ENCODE measurements at places on chromosomes 3 and 15. TPM values are rescaled to one million over a fixed set of nuclear protein-coding genes. Genes with fewer than 3 reads are reported as not detected.

Gene KLHL40
- total RNA-seq, result not detected

GRCh38 chr15:58081456-58081855 lies 15.9 kb upstream of the ALDH1A2 start:
- no peak for DNase-seq
- no peaks in the 10 kb centered on the region for H3K4me1 ChIP-seq
- no peak overlapping the region for H3K4me3 ChIP-seq
- H3K36me3 ChIP-seq, result no peaks in the 10 kb centered on the region

GRCh38 chr3:132840201-132840700 lies 118.0 kb upstream of the NPHP3 start:
- H3K4me1 ChIP-seq, result no peaks in the 10 kb centered on the region
- no peaks in the 10 kb centered on the region for H3K36me3 ChIP-seq
- H3K4me3 ChIP-seq, result no peak overlapping the region
- H3K27me3 ChIP-seq, result no peaks in the 10 kb centered on the region
- DNase-seq, result no peak
- no peak overlapping the region for H3K27ac ChIP-seq

GRCh38 chr3:24149032-24149431 lies 203.9 kb downstream of the NR1D2 start:
- H3K36me3 ChIP-seq, result no peaks in the 10 kb centered on the region
- H3K27me3 ChIP-seq, result no peaks in the 10 kb centered on the region

Gene ESYT3
- total RNA-seq, result not detected

- H3K27me3 ChIP-seq, result no peaks in the 10 kb centered on the region
- H3K27ac ChIP-seq, result no peak overlapping the region
These were observed 40.6 kb downstream of the ITPR1 start for GRCh38 chr3:4533489-4534443.

DNA sequence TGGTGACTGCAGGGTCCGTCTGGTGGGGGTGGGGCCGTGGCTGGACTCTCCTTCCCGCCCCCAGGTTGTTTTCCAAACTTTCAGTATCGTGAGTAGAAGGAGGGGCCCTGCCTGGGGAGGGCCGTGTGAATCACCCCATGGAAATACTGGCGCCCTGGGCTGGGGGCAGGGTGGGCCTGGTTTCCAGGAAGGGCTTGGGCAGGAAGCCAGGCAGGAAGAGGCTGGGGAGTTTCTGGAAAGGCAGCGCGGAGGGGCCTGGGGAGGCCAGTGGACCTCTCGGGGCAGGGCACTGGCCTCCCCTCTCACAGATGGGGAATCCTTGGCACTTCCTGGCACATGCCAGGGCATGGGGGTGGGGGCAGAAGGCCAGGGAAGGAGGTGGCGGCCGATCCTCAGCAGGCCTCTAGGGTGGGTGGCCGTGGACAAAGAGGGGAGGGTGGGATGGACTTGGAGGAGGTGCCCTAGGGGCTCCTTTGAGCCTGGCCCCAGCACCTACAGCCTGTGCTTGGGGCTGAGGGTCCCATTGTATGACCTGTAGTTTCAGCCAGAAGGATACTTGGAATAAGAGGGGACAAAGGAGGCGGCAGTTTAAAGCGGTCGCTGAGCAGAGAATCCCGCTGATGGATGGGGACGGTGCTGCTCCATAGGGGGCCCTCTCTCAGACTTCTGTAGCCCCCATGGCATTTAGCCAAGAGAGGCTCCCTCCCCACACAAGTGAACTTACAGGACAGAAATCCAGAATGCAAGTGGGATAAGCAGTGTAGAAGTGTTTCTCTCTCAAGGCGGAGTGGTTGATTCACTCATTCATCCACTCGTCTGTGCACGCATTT lies 56.5 kb upstream of the GATA2 start:
- peaks cover 3% of the 10 kb centered on the region for H3K27me3 ChIP-seq
- DNase-seq, result no peak
- no peak overlapping the region for H3K27ac ChIP-seq
- no peaks in the 10 kb centered on the region for H3K4me1 ChIP-seq
- H3K36me3 ChIP-seq, result no peaks in the 10 kb centered on the region

- H3K4me3 ChIP-seq, result no peak overlapping the region
- H3K36me3 ChIP-seq, result no peaks in the 10 kb centered on the region
- H3K27ac ChIP-seq, result no peak overlapping the region
- no peaks in the 10 kb centered on the region for H3K27me3 ChIP-seq
These were observed 121.6 kb downstream of the ADAMTS17 start for GRCh38 chr15:100220058-100220768.

Gene CYP8B1
- not detected for total RNA-seq

- H3K4me1 ChIP-seq, result peaks cover 13% of the 10 kb centered on the region
- H3K4me3 ChIP-seq, result peak overlapping the region; percentile 84
- H3K27ac ChIP-seq, result peak overlapping the region; percentile 85
- no peaks in the 10 kb centered on the region for H3K27me3 ChIP-seq
These were observed 770 bp downstream of the TBC1D5 start for GRCh38 chr3:17741621-17742101.

GRCh38 chr15:73308305-73308704 lies 60.5 kb downstream of the HCN4 start:
- DNase-seq, result no peak
- H3K27me3 ChIP-seq, result no peaks in the 10 kb centered on the region
- H3K36me3 ChIP-seq, result no peaks in the 10 kb centered on the region

DNA sequence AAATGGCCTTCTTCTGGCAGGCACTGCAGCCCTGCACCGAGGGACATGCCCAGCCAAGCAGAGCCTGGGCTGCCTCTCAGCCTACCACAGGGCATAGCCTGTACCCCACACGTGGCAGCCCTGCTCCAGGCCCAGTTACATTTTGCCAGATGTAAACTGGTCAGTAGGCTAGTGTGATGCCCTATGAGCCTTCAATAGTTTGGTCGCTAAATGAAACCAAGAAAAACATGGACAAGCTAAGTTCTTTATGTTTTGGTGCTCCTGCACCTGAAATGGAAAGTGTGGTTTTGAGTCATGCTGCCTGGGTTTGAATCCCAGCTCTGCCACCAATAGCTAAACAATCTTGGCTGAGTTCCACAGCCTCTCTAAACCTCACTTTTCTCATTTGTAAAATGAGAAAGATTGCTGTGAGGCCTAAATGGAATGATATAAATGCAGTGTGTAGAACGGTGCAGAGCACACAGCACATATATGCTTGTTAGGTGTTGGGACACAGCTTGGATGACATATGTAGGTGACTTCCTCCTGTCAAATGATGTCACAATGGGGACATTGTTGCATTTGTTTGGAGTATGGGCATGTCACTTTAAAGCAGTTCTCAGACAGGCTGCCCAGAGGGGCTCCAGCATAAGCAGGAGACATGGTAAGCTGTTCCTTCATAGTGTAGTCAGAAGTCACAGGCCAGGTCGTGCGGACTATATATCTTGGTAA lies 57.4 kb downstream of the ZBTB38 start:
- H3K4me3 ChIP-seq, result no peak overlapping the region
- no peak overlapping the region for H3K27ac ChIP-seq
- H3K36me3 ChIP-seq, result peaks cover 15% of the 10 kb centered on the region
- no peak for DNase-seq

GRCh38 chr3:160948273-160948672 lies 156.9 kb downstream of the B3GALNT1 start:
- no peak overlapping the region for H3K4me3 ChIP-seq
- H3K4me1 ChIP-seq, result peaks cover 9% of the 10 kb centered on the region
- no peak for DNase-seq
- H3K27ac ChIP-seq, result no peak overlapping the region
- no peaks in the 10 kb centered on the region for H3K27me3 ChIP-seq

GRCh38 chr3:190526787-190527762 lies 13.2 kb downstream of the IL1RAP start:
- H3K36me3 ChIP-seq, result peaks cover 3% of the 10 kb centered on the region
- no peaks in the 10 kb centered on the region for H3K27me3 ChIP-seq
- no peak overlapping the region for H3K27ac ChIP-seq
- no peaks in the 10 kb centered on the region for H3K4me1 ChIP-seq
- no peak overlapping the region for H3K4me3 ChIP-seq
- DNase-seq, result no peak

- H3K27ac ChIP-seq, result peak overlapping the region; percentile 44
- H3K36me3 ChIP-seq, result no peaks in the 10 kb centered on the region
- H3K4me3 ChIP-seq, result no peak overlapping the region
- peaks cover 57% of the 10 kb centered on the region for H3K4me1 ChIP-seq
These were observed 2.0 kb upstream of the PFKFB4 start for GRCh38 chr3:48558493-48559134.

Gene GASK1A
- 0.12 TPM for total RNA-seq

- no peaks in the 10 kb centered on the region for H3K4me1 ChIP-seq
- no peak overlapping the region for H3K4me3 ChIP-seq
- no peaks in the 10 kb centered on the region for H3K36me3 ChIP-seq
- H3K27me3 ChIP-seq, result no peaks in the 10 kb centered on the region
- no peak for DNase-seq
These were observed 24.5 kb downstream of the ARL14 start for GRCh38 chr3:160701490-160701889.

DNA sequence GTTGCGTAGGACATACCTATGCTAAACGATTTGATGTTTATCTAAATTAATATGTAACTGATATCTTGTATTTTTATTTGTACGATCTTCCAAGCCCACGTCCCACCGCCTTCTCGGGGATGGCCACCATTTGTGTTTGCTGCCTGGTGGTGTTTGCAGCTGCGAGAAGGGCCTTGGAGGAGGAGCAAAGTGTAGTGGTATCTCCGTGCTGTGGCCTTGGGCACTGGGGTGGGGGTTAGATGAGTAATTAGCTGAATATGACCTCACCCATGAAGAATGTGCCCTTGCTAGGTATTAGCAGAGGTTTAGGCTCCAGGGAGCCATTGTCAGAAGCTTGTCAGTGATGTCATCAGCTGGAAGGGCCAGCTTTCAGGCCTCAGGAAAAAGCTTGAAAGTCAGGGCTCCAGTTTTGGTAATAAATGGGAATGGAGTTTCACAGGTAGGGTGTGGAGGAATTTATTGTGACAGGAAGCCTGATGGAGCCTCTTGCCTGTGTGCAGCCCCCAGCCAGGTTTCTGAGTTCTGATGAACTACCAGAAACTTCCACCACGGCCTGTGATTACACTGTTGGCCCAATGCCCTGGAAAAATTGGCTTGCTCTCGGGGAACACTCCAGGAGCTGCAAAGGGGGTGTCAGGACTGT lies 41.0 kb downstream of the FLNB start:
- H3K36me3 ChIP-seq, result no peaks in the 10 kb centered on the region
- H3K4me3 ChIP-seq, result no peak overlapping the region
- no peak for DNase-seq
- peaks cover 15% of the 10 kb centered on the region for H3K4me1 ChIP-seq
- H3K27me3 ChIP-seq, result no peaks in the 10 kb centered on the region

Gene FBXW12
- total RNA-seq, result not detected

DNA sequence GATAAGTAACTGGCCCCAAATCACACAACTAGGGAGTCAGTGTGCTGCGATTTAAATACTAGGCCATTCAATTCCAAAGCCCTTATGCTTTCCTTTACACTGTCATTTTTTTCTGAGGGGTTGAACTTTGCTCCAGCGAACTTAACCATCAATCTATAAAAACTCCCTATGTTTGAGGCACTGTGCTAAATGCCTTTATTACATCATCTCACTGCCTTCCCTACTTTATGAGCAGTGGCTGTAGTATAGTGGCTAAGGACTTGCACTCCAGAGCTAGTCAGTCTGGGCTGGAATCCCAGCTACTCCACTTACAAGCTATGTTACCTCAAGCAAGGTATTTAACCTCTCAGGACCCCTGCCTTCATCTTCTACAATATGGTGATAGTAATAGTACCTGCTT lies 26.9 kb upstream of the WDR72 start:
- no peak overlapping the region for H3K27ac ChIP-seq
- H3K36me3 ChIP-seq, result no peaks in the 10 kb centered on the region
- DNase-seq, result no peak
- H3K27me3 ChIP-seq, result no peaks in the 10 kb centered on the region

DNA sequence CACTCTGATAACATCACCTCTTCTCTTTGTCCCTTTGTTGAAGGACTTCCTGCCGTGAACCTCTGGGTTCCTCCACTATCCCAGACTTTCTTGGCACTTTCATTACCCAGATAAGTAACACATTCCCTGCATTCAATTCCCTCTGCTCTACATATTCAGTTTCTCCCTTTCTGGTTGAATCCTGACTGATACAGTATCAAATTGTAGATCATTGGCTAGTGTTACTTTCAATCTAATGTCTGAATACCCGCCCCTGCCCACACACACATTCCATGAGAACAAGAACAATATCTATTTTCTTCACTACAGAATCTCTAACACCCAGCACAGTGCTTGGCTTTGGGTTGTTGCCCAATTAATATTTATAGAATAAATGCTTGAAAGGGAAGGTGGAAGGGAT lies 163.5 kb downstream of the ABHD5 start:
- DNase-seq, result no peak
- H3K27me3 ChIP-seq, result peaks cover 10% of the 10 kb centered on the region
- H3K4me3 ChIP-seq, result no peak overlapping the region
- H3K27ac ChIP-seq, result no peak overlapping the region
- no peaks in the 10 kb centered on the region for H3K4me1 ChIP-seq

- H3K36me3 ChIP-seq, result no peaks in the 10 kb centered on the region
- H3K4me3 ChIP-seq, result no peak overlapping the region
- no peaks in the 10 kb centered on the region for H3K27me3 ChIP-seq
- no peak for DNase-seq
- H3K4me1 ChIP-seq, result no peaks in the 10 kb centered on the region
These were observed 144.7 kb upstream of the WNT5A start for GRCh38 chr3:55631766-55632331.

DNA sequence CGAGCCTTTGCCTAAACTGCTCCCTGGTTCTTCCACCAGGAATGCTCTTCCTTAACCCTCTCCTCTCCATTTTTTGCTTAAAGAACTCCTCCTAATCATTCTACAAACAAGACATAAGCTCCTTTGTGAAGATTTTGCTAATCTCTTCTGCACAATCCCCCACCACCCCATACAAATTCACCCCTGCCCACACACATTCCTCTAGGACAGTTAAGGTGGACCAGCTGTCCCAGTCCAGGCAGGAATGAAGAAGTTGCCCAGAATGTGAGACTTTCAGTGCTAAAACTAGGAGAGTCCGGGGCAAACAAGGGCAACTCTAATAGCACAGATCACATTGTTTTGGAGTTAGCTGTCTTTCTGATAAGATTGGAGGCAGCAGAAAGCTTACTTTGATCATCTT lies 13.9 kb upstream of the FAM174B start:
- H3K36me3 ChIP-seq, result no peaks in the 10 kb centered on the region
- no peak overlapping the region for H3K27ac ChIP-seq
- no peak overlapping the region for H3K4me3 ChIP-seq
- H3K27me3 ChIP-seq, result no peaks in the 10 kb centered on the region
- DNase-seq, result no peak
- H3K4me1 ChIP-seq, result no peaks in the 10 kb centered on the region

DNA sequence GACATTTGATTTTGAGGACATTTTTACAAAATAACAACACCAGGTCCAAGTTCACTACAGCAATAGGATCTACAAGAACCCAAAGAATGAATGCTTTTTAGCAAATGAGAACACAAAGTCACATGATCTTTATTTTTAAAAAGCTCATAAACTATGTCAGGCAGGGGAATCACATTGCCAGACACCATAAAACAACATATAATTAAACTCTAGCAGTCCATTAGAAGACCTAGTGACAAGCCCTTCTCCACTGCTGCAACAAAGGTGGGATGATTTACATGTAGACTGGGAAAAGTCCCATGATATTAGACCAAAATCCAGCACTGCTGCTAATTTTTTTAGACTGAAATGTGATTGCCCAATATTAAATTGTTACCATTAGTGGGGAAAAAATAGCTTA lies 92.6 kb downstream of the FHIT start:
- H3K4me3 ChIP-seq, result no peak overlapping the region
- H3K36me3 ChIP-seq, result no peaks in the 10 kb centered on the region
- peaks cover 2% of the 10 kb centered on the region for H3K27me3 ChIP-seq
- no peak for DNase-seq
- H3K4me1 ChIP-seq, result no peaks in the 10 kb centered on the region
- no peak overlapping the region for H3K27ac ChIP-seq

GRCh38 chr3:47685037-47685436 lies 96.7 kb downstream of the SMARCC1 start:
- no peak overlapping the region for H3K27ac ChIP-seq
- no peaks in the 10 kb centered on the region for H3K4me1 ChIP-seq
- H3K4me3 ChIP-seq, result no peak overlapping the region
- DNase-seq, result no peak
- H3K27me3 ChIP-seq, result no peaks in the 10 kb centered on the region

Gene SLC9C1
- total RNA-seq, result not detected

All from natural killer cell (primary cell).